ENCODE measurements at places on chromosomes 1 and 21. TPM values are rescaled to one million over a fixed set of nuclear protein-coding genes. Genes with fewer than 3 reads are reported as not detected.

DNA sequence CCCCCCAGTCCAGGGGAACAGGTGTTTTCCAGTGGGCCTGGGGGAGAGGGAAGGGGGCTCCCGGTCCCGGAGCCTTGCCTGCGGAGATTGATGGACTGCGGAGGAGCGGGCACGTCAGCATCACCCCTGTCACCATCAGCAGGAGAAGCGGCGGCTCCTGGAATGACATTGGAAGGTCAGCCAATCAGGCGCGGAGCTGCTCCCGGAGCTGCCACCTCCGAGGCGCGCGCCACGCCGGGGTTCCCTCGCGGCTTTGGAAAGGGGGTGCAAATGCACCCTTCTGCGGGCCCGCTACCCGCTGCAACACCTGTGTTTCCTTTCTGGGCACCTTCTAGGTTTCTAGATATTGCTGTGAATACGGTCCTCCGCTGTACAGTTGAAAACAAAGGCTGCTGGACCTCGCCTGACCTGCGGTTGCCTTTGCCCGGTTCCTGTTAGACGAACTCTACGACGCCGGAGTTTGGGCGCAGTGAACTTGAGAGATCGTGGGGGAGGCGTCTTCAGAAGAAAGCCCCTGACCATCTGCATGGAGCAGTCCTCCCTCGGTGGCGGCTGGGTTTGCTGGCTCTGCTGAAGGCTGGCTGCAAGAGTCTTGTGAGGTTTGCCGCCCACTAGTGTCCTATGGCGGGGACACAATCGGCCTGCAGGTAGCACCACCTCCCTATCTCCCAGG is 5.3 kb downstream of the DSCAM start:
- H3K27me3 ChIP-seq, result peaks cover 7% of the 10 kb centered on the region
- no peak overlapping the region for H3K27ac ChIP-seq

GRCh38 chr1:222938986-222939385 is 124.1 kb downstream of the DISP1 start:
- H3K4me1 ChIP-seq, result no peaks in the 10 kb centered on the region
- H3K27ac ChIP-seq, result no peak overlapping the region
- H3K36me3 ChIP-seq, result peaks cover 4% of the 10 kb centered on the region
- DNase-seq, result no peak
- no peak overlapping the region for H3K4me3 ChIP-seq

GRCh38 chr1:62716397-62716796 is 28.2 kb upstream of the DOCK7 start:
- no peak overlapping the region for H3K27ac ChIP-seq
- H3K27me3 ChIP-seq, result no peaks in the 10 kb centered on the region
- DNase-seq, result no peak
- no peaks in the 10 kb centered on the region for H3K4me1 ChIP-seq

GRCh38 chr1:28782011-28782410 is 30.0 kb upstream of the OPRD1 start:
- no peaks in the 10 kb centered on the region for H3K27me3 ChIP-seq
- H3K36me3 ChIP-seq, result no peaks in the 10 kb centered on the region
- H3K4me3 ChIP-seq, result no peak overlapping the region

DNA sequence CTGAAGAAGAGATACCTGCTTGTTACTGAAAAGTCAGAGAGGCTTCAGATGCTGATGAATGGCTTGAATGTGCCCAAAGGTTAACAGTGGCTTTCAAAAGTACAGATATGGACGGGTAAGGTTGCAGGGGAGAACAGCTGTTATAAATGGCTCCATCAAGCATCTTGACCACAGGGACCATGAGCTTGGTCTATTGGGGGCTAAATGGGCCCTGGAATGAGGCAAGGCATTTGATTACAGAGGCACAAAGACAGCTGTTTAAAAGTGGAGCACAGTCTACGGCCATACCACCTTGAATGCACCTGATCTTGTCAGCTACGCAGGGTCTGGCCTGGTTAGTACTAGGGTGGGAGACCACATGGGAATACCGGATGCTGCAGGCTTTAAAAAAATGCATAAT is 48.3 kb downstream of the C1orf198 start:
- H3K27ac ChIP-seq, result no peak overlapping the region
- H3K27me3 ChIP-seq, result peaks cover 4% of the 10 kb centered on the region
- DNase-seq, result no peak
- no peaks in the 10 kb centered on the region for H3K4me1 ChIP-seq

DNA sequence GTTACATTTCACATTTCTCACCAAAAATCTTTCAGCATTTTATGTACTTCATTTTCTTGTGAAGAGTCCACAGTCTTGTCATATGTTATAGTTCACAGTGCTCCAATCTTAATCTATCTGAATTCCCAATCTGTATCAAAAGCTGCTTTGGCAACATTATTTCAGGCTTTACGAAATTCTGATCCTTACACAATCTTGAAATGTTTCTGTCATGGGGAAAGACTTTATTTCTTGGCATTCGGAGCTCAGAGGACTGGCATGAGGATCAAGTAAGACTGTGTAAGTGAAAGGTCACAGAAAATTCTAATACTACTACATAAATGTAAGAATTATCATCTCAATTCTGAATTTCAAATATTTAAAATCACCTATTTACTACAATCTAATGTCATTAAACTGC is 2.0 kb downstream of the USP33 start:
- peaks cover 45% of the 10 kb centered on the region for H3K4me1 ChIP-seq
- H3K27me3 ChIP-seq, result peaks cover 2% of the 10 kb centered on the region
- no peaks in the 10 kb centered on the region for H3K36me3 ChIP-seq

GRCh38 chr1:35706846-35707600 is 11.7 kb downstream of the C1orf216 start:
- DNase-seq, result no peak
- peaks cover 18% of the 10 kb centered on the region for H3K4me1 ChIP-seq
- no peaks in the 10 kb centered on the region for H3K36me3 ChIP-seq
- no peak overlapping the region for H3K4me3 ChIP-seq
- peaks cover 11% of the 10 kb centered on the region for H3K27me3 ChIP-seq

DNA sequence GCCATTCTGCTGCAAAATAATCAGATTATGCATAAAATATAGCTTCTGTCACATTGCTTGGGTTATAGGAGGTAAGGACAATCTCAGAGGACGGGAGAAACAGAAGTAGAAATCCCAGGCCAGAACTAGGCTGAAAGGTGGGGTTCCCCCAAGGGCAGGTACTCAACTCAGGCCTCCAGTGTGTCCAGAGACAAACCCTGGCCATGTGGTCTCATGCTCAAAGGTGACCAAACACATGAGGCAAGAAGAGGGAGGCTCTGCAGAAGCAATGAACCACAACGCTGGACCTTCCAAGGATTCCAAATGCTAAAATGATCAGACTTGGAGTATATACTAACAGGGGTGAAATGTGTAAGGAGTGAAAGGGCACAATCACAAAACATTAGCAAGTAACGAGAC is 103.8 kb downstream of the DMRTB1 start:
- H3K36me3 ChIP-seq, result no peaks in the 10 kb centered on the region
- H3K4me1 ChIP-seq, result no peaks in the 10 kb centered on the region
- no peak overlapping the region for H3K27ac ChIP-seq
- peaks cover 10% of the 10 kb centered on the region for H3K27me3 ChIP-seq
- no peak for DNase-seq

The OPTC gene
- not detected for polyA plus RNA-seq

The VHLL gene
- not detected for polyA plus RNA-seq

The DCDC2B gene
- not detected for polyA plus RNA-seq

The OR2L2 gene
- polyA plus RNA-seq, result not detected

The SLC9C2 gene
- polyA plus RNA-seq, result not detected

The TMOD4 gene
- polyA plus RNA-seq, result not detected

The TRIM67 gene
- not detected for polyA plus RNA-seq

The B3GALT6 gene
- polyA plus RNA-seq, result 4.0 TPM

Measured in CD4-positive, CD25-positive, alpha-beta regulatory T cell (primary cell).